ENCODE measurements at places on chromosomes 6 and 20.

DNA sequence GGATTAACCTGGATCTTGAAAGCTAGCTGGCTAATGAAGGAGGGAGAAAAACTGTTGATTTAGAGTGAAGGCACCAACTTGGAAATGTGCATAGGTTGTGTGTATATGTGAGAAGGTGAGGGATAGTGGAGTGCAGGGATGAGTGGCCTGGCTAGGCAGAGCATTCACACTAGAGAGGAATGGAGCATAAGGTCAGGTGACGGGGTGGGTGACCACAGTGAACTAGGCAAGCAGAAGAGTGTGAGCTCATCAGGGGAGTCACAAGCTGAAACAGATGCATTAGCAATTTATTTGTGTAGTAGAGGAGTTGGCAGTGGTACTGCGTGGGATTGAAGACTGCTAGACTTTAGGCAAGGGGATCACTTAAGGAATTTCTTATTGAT, 10.5 kb downstream of the ANKRD66 start:
- no peak for DNase-seq

DNA sequence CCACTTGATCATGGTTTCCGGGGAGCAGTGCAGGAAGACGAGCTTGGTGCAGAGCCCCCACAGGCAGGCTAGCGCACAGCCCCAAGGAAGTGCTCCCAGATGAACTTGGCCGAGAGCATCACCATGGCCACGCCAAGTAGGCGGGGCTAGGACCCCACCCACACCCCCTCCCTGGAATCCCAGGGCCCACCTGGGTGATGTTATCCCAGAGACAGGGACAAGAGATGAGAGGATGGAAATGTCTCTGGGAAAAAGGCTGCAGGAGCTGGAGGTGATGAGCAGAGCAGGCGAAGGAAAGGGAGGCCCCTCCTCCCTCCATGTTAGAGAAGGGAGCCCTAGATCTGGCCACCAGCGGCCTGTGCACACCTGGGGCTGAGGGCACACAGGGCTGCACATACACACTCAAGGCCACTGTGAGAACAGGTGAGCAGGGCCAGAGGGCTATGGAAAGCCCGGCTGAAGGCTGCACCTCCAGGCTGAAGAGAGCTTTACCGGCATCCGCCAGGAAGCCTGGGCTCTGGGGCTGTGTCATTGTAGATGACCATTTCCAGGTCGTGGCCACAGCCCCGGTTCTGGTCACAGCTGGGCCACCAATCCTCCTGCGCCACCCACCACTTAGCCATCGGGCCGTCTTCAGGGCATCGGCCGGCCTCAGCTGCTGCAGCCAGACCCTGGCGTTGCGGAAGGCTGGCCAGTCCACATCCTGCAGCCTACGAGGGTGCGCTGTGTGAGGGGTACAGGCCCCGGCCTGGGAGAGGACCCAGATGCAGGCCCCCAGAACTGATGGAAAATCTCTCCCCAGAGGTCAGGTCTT, 24.9 kb downstream of the NPEPL1 start:
- no peak for DNase-seq

GRCh38 chr20:13220194-13220903, 725 bp upstream of the ISM1 start:
- no peak for DNase-seq

DNA sequence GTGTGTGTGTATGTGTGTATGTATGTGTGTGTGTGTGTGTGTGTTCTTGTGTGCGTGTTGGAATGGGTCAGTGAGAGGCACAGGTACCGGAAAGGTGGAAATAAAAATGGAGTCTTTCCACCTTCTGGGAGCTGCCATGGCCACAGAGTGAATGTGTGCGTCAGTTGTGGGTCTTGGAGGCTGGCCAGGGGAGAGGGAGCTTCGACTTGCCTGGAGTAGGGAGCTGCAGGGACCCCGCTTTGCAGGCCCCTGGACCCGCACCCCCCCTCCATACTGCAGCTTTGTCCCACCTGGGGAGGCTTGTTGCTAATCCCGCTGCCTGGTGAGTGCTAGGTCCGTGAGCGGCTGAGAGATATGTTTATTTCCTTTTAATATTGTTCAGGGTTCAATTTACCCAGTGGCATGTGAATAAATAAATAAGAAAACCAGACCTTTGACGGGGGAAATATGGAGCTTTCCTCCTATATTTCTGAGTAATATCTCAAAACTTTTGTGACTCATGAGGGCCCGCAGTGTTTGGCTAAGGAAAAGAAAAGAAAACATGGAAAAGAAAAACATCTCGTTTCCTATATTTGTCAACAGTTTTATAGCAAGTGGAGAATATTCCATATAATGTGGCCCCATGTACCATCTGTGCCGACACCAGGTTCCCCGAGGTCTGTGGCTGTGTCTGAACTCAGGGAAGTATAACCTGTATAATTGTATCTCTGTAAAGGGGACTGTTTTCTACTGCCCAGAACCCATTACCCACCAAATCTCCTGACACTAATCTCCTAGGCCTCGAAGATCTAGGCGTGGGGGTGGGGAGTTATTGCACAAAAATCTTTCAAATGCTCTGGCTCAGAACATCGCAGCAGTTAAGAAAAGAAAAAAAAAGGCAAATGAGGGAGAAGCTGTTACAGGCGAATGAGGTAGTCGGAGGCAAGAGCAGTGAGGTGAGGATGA, 24.6 kb upstream of the CCDC167 start:
- DNase-seq = no peak

Data from hippocampal formation (tissue), 2 donors.